Activated naive CD8-positive, alpha-beta T cell treated with anti-CD3 and anti-CD28 coated beads for 36 hours (primary cell): ENCODE measurements at places on chromosomes 4 and X.

DNA sequence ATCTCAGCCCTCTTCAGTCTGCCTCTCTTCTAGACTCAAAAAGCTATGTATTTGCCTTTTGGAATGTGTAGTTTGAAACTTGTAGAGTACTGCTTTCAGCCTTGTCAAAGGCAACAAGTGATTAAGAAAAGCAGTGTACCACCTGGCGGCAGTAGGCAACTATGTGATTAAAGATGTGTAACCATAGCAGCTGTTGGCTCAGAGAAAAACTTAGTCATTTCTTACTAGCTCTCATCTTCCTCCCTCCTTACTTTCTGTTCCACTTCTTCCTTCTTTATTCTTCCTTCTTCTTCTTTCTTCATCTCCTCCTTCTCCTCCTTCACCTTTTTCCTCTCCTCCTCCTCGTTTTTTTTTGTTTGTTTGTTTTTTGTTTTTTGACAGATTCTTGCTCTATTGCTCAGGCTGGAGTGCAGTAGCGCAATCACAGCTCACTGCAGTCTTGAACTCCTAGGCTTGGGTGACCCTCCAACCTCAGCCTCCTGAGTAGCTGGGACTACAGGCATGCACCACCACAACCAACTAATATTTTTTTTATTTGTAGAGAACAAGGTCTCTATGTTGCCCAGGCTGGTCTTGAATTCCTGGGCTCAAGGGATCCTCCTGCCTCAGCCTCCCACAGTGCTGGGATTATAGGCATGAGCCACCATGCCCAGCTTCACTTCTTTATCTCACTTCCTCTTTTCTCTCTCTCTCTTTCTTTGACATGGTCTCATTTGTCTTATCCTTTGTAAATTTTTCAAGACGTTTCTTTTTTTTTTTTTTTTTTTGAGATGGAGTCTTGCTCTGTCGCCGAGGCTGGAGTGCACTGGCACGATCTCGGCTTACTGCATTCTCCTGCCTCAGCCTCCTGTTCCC is 32.6 kb downstream of the ABHD18 start:
- peak; percentile 14 for DNase-seq

- no peak for DNase-seq
Measured at GRCh38 chr4:94345266-94345665, 2.6 kb upstream of the HPGDS start.

- DNase-seq, result no peak
Measured at GRCh38 chrX:72254816-72255215, 16.0 kb upstream of the ERCC6L start.

DNA sequence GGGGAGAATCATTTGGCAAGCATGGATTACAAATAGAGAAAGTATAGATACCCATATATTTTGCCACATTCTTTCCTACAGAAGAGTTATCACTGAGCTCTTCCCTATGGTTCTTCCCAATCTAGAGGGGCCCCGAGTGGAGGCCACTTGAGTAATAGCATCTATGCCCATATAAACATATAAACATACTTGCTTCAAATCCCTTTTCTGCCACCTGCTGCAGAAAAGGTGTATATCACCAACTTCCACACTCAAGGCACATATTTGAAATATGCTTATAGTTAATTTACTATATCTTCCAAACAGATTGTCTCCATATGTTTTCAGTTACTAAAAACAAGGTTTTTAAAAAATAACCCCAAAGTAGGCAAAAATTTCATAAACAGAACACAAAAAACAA is 642.8 kb upstream of the DIPK2B start:
- no peak for DNase-seq

DNA sequence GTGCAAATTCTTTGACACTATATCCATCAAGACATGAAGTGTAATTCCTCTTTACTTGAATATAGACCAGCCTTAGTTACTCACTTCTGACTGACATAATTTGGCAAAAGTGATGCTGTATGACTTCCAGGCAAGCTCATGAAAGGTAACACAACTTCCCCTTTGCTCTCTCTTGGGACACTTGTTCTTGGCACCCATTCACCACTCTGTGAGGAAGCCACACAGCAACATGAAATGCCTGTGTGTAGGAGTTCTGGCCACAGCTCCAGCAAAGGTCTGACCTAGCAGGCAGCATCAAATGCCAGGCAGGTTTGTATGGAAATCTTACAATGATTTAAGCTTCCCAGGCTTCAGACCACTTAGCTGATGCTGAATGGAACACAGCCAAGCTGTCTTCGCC is 280.3 kb downstream of the PDHA2 start:
- DNase-seq, result no peak

GRCh38 chr4:139556724-139557555 is 921 bp upstream of the SETD7 start:
- peak; percentile 62 for DNase-seq

DNA sequence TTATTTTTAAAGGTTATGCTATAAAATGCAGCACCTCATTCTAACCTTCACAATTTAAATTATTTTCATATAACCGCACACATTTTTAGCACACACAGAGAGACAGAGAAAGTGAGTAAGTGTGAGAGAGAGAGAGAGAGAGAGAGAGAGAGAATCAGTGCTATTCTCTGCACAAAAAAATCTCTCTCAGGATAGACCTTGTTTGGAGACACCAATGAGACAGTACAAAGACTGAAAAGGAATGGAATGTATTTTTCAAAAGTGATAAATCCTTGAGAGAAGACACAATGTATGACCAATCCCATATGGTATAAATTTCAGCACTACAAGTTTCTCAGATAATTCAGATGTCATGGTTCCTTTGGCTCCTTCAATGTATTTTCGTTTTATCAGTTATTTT is 132.1 kb upstream of the PCDH18 start:
- DNase-seq, result no peak

- no peak for DNase-seq
Measured at GRCh38 chr4:94895081-94895480, 137.3 kb downstream of the BMPR1B start.

- DNase-seq, result no peak
Measured at GRCh38 chrX:48798318-48798717, 3.5 kb upstream of the HDAC6 start.

DNA sequence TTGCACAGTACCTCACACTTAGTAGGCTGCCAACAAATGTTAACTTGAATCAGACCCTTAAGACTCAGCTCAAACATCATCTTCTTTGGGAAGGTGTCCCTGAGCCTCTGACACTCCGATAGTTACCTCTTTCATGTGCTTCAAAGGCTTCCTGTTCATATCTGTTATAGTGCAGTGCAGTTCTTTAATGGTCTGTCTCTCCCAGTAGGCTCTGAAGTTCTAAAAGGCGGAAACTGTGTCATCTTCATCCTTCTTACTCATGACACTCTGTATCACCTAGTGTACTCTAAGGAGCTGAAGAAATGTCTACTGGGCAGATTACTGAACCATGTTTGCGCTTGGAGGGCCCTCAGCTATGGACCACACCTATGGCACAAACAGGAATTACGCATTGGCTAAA is 2.1 kb upstream of the DIAPH2 start:
- no peak for DNase-seq

GRCh38 chr4:38674258-38675144 is 10.5 kb downstream of the KLF3 start:
- no peak for DNase-seq

- no peak for DNase-seq
Measured at GRCh38 chrX:40947276-40947675, 138.0 kb upstream of the USP9X start.

DNA sequence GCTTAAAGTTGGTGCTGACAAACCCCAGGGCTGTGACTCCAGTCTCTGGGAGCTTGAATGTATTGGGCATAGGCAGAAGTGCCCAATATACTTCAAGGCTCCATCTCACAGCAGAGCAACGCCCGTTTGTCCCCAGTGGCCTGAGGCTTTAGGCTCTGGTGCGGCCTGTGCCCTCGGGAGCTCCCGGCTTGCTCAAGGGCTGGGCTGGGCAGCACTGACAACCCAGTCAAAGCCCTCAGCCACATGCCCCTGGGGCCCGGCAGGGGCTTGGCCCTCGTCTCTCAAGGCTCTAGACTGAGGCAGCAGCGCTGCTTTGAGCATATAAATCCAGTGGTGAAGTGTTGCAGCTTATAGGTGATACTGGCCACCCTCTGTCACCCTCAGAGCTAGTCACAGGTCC is 203.7 kb downstream of the AFAP1 start:
- DNase-seq, result no peak

GRCh38 chr4:16297003-16297402 is 70.7 kb upstream of the TAPT1 start:
- DNase-seq, result no peak

- DNase-seq, result no peak
Measured at GRCh38 chr4:74292111-74292870, 16.0 kb upstream of the EPGN start.

DNA sequence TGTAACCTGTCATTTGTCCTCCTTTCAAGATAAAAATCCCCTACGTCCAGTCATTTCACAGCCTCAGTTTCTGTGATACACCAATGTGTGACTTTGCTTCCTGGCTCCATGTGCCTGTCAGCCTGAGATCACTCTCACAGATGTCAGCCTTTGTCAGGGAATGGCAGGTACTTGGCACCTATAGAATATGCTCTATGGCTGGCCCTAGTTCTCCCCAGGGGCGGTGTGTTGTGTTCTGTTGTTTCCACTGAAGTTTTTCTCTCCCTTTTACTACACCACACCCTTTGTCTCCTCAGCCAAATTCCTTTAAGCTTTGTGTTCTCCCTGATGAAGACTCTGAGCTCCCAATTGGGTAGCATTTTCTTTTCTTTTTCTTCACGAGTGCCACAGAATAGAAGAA is 81.7 kb downstream of the ALPK1 start:
- no peak for DNase-seq

DNA sequence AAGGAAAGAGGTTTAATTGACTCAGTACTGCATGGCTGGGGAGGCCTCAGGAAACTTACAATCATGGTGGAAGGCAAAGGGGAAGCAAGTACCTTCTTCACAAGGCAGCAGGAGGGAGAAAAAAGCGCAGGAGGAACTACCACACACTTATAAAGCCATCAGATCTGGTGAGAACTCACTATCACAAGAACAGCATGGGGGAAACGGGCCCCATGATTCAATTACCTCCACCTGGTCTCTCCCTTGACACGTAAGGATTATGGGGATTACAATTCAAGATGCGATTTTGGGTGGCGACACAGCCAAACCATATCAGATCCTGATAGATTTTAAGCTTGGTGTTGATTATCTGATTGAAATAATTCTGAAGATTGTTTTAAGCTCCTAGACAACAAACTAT is 218.7 kb downstream of the CBR4 start:
- no peak for DNase-seq

DNA sequence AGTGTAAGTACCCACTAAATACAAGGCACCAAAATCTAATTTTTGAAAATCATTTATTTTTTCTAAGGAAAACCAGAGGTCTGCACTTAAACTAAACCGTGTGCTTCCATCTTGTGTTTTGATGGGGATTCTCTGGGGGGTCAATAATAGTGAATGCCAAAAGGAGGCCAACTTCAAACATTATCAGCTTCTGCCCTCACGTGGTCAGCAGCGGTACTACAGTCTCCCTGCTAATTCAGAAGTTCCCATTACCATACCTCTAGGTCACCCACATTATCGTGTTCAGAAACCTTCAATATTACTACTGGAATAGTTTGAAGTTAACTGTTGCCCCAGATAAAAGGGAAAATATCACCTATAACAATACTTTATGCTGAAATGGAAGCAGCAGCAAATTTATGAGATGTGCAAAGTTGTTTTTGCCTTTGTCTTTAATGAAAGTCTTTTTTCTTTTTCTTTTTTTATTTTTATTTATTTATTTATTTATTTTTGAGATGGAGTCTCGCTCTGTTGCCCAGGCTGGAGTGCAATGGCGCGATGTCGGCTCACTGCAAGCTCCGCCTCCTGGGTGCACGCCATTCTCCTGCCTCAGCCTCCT is 17.3 kb downstream of the CTPS2 start:
- DNase-seq, result peak; percentile 27

DNA sequence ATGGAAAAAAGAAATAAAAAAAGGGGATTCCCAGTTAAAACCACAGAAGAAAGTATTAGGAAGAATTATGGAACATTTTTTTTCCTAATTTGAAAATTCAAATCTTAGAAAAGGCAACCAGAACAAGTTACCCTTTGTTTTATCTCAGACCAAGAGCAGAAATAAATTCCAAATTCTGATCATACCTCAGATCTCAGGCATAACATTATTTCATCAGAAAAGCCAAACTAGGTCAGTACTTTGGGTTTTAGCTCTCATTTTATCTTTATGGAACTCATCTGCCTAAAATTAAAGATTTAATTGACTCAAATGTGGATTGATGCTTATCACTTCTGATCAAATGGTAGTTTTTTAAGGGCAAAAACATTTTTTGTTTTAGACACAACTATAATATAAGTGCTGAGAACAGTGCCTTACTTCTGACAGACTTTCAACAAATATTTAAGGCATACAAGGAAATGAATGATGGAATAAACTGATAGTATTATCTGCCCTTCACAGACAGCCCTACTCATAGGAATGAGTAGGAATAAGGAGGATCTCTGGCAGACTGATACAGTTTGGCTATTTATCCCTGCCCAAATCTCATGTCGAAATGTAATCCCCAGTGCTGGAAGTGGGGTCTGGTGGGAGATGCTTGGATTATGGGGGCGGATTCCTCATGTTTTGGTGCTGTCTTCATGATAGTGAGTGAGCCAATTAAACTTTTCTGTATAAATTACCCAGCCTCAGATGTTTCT is 245.3 kb upstream of the PITX2 start:
- DNase-seq, result no peak

- DNase-seq, result no peak
Measured at GRCh38 chr4:25770847-25771246, 91.9 kb downstream of the SEL1L3 start.

GRCh38 chrX:105307762-105308161 is 87.3 kb upstream of the TEX13A start:
- DNase-seq, result no peak

DNA sequence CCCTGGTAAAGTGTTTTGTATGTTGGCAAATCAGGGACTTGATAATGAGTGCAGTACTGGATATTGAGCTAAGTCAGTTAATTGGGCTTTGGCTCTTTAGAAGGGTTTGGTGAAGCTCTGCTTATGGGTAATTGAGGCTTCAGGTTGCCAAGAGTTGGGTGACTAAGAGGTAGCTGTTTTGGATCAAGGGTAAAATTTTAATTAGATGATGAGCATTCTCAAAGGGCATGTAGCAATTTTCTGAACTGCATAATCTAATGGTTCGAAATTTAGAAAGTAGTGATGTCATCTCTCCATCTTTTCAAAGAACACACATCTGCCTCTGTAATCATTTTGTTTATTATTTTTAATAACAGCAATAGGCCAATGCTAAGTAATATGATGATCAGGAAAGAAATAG is 5.5 kb upstream of the TRIM2 start:
- DNase-seq, result no peak

DNA sequence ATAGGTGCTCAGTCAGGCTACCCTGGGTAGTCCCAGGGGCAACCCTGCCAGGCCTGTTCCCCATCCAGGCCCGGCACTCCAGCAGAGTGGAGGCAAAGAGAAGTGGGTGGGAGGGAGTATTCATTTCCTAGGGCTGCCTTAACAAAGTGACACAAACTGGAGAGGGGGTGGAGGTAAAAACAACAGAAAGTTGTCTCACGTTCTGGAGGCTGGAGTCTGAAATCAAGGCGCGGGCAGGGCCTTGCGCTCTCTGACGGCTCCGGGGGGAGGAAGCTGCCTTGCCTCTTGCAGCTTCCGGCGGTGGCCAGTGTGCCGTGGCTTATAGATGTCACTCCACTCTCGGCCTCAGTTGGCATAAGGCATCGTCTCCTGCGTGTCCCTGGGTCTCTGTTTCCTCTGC is 90.8 kb downstream of the DCTD start:
- peak; percentile 17 for DNase-seq
